ENCODE measurements at places on chromosomes 7 and 10.
A peak's percentile ranks its signal among the peaks of the same experiment; 100 is the strongest.

DNA sequence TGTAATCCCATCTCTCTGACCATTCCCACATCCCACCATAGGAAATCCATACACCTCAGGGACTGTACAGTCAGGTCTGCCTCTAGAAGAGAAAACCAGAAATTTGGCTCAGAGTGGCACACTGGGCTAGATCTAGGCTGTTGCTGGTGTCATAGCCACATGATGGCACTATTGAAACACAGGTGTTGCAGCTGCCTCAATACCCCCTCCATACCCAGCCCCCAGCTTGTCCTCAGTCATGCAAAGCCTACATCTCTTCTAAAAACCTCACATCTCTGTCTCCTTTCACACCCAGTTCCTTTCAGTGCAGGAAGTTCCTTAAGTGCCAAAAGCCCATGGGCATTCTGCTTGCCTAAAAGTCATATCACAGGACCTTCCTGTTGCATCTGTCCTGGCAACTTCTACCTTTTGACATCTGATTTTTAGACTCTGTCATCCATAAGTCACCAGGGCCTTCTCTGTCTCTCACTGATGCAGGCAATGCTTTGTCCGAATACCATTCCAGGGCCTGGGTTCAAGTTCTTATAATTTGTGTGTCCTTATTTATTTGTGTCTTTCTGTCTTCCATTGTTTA is 27.0 kb upstream of the HIBADH start:
- no peak for DNase-seq

DNA sequence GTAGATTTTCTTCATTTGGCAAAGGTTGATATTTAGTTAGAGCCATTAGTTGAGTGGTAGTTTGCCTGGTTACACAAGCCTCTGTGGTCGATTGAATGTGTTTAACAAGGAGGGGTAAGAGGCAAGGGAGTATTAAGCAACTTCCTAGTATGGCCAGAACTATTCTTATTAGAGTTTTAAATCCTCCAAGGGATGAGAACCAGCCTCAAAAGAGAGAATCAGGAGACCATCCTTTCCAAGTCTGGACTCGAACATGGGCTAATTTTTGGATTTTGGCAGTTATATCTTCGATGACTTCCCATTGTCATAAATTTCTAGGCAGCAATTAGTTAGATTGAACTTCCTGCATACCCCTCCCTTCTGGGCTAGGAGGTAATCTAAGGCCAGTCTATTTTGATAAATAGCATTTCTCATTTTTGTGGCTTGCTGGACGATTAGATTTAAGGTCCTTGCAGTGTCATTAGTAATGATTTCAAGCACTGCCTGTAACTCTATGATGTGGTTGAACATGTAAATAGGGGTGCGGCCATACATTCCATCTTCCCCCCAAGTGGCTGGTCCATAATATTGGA is 219.5 kb upstream of the KCND2 start:
- no peak for DNase-seq

DNA sequence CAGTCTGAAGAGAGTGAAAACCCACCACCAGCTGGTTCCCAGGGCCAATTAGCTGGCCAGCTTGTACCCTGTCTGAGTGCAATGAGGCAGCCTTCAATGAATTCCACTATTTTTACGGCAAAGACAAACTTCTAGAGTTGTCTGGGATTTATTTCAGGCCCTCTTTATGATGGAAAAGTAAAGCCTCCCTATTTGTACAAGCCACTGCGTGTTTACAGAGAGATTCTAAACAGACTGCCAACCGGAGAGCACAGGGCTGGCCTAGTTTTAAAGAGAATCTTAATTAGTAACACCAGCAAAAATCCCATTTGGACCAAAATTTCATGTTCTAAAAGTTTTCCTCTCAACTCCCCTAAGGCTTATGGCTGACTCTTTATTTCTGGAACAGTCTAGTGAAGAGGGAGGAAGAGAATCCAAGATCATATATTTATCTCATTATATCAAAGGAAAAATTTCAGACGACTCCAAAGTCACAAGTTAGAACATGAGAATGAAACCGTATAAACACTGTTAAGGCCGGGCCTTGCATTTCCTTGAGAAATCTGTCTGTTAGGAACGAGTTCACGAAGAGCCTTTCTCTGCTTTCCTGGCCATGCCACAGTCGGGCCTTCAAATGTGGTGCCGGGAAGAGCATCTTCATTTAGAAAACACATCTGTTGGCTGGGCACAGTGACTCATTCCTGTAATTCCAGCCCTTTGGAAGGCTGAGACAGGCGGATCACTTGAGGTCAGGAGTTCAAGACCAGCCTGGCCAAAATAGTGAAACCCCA is 724.6 kb upstream of the NRP1 start:
- DNase-seq, result no peak

DNA sequence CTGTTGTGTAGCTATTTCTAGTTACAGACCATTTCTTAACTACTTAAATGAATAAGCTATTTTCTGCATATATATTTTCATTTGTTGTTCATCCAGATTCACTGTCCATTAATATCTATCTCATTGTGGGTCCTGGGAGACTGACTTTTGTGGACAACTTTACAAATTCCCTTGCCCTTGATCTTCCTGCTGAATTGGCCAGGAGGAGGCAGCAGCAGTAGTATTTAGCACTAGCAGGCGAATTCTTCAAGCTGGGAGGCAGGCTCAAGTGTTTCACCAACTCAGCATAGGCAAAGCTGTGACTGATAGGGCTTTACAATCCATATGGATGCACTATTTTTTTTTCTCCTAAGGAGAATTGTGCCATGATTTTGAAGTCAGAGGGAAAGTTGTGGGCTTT is 461.0 kb upstream of the NRG3 start:
- no peak for DNase-seq

DNA sequence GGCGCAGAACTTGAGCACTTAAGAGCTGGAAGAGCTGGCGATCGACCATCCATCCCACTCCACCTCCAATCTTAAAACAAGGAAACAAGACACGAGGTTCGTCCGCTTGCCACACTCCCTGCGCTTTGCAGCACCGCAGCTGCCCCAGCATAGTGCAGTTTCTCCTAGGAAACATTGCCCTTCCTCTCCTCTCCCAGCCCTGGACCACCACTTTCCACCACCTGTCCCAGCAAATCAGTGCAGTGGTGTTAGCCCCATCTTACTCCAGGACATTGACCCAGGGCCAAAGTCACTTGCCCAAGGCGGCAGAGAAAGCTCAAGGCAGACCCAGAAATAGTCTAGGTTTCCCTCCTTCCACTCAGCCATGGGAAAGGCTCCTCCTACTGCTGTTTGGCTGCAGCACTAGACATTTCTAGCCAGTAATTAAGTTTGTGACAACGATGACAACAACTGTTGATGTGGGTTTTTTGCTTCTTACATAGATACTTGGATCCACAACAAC is 1.5 kb upstream of the PARD3 start:
- peak; percentile 46 for DNase-seq

- no peak for DNase-seq
Measured at GRCh38 chr7:45878457-45879144, 5.7 kb upstream of the CCDC201 start.

GRCh38 chr7:102201576-102201975 is 85.1 kb upstream of the SH2B2 start:
- no peak for DNase-seq

- no peak for DNase-seq
Measured at GRCh38 chr10:128901236-128901635, 565.8 kb upstream of the MGMT start.

GRCh38 chr7:113394856-113395255 is 276.5 kb upstream of the SMIM30 start:
- no peak for DNase-seq

- no peak for DNase-seq
Measured at GRCh38 chr7:140402178-140402835, 1.6 kb upstream of the RAB19 start.

GRCh38 chr7:144391823-144392255 is 11.7 kb downstream of the NOBOX start:
- peak; percentile 42 for DNase-seq

DNA sequence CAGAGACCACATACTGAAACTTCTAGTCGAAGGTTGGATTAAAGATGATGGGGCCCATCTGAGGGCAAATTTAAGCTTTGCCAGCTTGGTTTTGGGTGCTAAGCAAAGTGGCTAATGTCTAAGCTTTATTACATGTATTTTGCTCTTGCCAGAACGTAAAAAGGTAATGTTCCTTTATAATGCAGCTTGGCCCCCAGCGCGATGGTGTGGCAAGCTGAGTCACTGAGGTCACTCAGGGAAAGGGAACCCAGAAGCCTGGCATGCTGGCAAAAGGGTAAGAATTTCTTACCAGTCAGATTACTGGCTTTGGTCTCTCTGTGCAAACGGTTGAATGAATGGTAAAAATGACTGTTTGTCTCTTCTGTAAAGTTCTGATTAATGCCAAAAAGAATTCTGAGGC is 158.3 kb upstream of the KCND2 start:
- DNase-seq, result no peak

DNA sequence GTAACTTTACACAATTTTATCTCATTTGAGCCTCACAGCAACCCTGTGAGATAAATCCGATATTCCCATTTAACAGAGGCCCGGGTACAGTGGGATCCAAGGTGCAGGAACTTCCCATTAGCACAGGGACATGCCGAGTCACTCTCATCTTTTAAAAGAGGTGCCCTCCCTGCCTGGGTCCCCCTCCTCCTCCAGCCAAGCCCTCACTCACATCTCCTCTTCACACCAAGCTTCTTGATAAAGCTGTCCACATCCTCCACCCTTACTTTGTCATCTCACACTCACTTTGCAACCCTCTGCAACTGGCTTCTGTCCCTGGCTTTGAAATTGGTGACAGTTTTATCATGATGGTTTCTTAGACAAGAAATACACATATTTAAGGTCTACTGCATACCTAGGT is 144.6 kb upstream of the RHEB start:
- no peak for DNase-seq

GRCh38 chr10:76436401-76436811 is 1005.0 kb downstream of the LRMDA start:
- no peak for DNase-seq

- no peak for DNase-seq
Measured at GRCh38 chr7:96388166-96388565, 66.3 kb upstream of the SLC25A13 start.

DNA sequence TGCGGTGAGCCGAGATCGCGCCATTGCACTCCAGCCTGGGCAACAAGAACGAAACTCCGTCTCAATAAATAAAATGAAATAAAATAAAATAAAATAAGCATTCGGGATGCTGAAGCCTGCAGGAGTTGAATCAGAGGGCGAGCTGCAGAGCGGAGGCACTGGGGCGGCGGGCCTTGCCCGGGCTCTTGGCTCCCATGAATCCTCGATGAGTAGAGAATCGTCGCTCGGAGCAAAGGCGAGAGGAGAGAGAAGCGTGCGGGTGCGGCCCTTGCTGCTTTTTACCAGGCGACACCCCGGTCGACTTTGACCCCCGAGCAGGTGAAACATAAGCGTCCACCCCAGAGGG is 168.3 kb downstream of the UBE2H start:
- no peak for DNase-seq

GRCh38 chr10:107437921-107438320 is 273.4 kb upstream of the SORCS1 start:
- no peak for DNase-seq

DNA sequence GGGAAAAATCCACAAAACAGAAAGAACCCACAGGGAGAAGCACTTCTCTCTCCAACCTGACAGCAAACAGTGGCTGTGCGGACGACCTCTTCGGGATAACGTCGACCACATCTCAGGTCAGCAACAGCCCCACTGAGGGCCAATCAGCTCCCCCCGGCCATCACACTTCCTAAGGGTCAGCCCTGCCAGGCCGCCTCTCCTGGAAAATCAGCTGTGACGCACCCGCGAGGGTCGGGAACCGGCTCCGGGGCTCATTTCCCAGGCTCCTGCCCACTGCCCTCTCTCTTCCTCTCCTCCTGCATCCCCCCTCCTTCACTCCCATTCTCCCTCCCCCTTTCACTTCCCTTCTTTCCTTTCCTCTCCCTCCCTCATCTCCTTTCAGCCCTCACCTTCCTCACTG is 118.3 kb downstream of the DIP2C start:
- no peak for DNase-seq

DNA sequence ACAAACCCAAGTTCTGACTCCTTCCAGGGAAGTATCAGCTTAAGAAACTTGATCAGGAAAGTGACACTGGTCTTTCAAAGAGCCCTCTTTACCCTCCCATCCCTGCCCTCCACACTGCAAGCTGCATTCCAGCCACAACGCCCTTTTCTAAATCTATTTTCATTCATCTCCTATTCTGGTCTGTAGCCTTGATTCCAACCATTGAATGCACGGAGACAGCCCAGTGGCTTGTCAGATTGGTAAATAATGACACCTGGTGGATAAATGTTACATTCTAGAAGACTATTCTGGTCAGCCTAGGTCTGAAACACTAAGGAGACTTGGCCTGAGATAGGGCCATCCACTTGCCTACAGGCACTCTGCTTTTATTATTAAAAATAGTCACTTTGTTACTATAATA is 20.9 kb downstream of the MORN4 start:
- peak; percentile 26 for DNase-seq

DNA sequence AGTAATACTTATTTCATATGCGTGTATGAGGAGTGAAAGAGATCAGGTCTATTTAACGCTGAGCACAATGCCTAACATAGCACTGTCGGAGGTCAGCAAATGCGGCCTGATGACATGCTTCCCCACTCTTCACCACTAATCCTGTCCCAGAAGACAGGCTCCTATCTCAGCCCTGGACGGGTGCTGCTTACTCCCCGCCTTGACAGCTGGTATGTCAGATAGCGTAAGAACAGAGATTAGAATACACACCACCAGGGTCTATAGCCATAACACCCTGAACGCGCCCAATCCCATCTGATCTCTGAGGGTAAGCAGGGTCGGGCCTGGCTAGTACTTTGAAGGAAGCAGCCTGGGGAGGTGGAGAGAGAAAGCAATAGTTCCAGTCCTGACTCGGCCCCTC is 32.3 kb upstream of the TM9SF3 start:
- DNase-seq, result no peak

- DNase-seq, result peak; percentile 88
Measured at GRCh38 chr10:557792-558328, 131.6 kb downstream of the DIP2C start.

- DNase-seq, result no peak
Measured at GRCh38 chr7:46848944-46849343, 733.0 kb downstream of the TNS3 start.

DNA sequence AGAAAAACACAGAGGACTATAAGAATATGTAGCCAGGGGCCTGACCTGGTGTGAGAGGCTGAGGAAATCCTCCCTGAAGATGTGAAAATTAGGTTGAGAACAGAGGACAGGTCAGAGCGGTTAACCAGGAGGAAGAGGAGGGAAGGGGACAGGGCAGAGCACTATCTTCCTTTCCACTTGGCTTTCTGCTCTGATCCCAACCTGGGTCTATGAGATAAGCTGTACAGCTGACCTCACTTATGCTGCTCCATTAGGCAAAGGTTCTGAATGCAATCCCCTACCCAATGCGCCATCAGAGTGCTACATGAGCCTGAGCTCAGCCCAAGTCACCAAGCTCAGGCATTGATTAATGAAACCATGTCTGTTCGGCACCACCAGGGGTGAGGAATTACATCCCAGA is 10.5 kb downstream of the LIPA start:
- DNase-seq, result no peak

Measured in SK-N-DZ (cell line).